ENCODE measurements at places on chromosomes 7 and 10.
A peak's percentile ranks its signal among the peaks of the same experiment; 100 is the strongest.

GRCh38 chr7:117395743-117396142, 31.6 kb downstream of the ASZ1 start:
- DNase-seq: no peak

DNA sequence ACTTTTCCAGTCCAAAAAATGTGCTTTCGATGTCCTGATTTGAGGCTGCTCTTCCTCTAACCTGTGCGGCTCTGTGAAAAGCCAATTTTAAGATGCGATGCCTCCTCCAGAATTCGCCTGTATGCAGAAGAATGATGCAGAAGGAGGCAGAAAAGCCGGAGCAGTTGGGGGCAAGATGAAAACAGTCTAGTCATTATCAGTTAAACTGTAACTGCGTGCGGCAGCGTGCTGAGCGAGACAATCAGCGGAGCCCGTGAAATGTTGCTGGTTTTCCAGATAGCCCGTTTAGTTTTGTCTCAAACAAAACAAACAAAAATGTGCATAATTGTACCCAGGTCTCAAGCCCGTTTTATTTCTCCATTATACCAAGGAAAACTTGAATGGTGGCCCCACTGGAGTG, 137.0 kb upstream of the FGFR2 start:
- no peak for DNase-seq

- peak; percentile 65 for DNase-seq
These were observed 72.6 kb downstream of the PFKFB3 start for GRCh38 chr10:6275022-6275997.

- no peak for DNase-seq
These were observed 28.9 kb upstream of the MRPS33 start for GRCh38 chr7:141043616-141044015.

DNA sequence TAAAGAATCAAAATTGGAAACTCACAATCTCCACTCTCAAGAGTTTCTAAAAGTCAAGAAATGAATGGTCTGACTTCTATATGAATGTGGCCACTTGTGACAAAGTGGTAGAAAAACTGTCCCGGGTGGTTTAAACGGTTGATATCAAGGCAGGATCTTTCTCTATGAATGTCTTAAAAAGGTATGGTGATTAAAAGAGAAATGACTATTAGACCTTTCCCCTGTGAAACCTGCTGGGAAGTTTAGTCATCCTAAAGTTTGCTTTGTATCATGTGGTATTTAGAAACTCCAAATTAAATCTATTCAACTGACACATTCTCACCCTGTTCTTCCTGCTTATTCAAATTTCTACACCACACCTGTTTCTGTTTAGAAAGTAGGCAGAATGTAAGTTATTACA, 492.5 kb downstream of the XPNPEP1 start:
- DNase-seq: no peak

DNA sequence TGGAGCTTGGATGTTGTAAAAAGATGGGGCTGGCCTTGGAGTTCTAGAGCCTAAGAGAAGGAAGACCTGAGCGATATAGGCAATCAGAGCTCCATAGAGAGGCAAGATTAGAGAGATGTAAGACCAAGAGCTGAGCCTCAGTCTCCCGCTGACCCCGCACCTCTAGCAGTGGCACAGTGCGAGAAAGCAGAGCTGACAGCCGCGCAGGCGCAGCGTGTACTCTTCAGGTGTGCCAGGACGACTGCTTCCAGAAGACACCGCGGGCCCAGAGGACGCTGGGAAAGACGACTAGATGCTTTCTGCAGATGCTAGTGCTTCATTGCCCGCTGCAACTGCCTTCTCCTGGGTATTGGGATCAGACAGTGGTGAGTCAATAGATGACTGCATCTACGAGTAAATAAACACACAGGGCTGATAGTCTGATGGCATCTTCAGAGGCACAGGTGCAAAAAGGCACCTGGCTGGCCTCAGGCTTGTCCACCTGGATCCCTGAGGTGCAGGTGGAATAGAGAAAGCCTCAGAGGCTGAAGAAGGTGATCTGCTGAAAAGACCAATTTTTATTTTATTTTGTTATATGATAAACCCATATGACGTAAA, 38.1 kb upstream of the CCDC6 start:
- no peak for DNase-seq

DNA sequence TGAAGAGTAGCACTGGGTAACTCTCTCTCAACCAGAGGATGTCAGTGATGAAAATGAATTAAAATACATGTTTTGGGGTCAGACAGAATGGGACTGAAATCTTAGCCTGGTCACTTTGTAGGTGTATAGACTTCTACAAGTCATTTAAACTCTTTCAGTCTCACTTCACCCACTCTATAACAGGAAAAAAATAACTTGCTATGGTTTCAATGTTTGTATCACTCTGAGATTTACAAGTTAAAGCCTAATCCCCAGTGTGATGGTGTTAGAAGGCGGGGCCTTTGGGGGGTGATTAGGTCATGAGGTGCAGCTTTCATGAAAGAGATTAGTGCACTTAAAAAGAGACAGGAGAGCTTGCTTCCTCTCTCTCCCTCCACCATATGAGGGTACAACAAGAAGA, 134.8 kb downstream of the INHBA start:
- DNase-seq: no peak

GRCh38 chr10:62037166-62037831, 135.8 kb downstream of the ARID5B start:
- no peak for DNase-seq

DNA sequence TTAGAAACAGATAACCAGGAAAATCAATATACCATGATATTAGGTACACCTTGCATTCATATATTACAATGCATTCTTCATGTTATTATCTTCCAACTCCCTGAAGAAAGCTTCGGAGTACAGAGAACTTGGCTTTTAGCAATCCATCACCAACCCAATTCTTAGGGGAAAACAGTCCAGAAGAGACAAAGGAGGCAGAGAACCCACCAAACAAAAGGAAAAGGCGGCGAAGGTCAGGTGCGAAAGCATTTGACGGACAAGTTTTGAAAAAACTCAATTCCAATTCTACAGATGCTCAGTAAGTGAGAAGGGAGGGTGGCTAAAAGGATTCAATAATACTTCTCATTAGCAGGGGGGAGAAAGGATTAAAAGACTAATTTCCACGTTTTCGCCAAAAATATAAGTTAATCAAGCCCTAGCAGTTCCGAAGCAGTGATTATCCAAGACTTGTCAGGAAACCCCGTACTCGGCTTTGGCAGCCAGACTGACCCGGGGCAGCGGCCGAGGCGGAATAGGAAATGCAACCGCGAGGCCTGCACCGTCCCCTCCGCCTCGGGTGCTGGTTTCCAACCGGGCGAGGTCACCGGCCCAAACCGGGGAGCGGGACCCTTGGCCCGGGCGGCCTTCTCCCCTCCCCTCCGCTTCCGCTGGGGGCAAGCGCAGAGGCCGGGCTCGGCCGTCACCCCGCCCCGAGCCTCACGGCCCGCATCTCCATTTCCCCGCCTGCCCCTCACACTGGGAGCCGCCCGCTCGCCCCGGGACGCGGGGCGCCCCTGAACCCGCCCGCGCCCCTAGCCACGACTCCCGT, 747 bp downstream of the GDI2 start:
- peak; percentile 9 for DNase-seq

DNA sequence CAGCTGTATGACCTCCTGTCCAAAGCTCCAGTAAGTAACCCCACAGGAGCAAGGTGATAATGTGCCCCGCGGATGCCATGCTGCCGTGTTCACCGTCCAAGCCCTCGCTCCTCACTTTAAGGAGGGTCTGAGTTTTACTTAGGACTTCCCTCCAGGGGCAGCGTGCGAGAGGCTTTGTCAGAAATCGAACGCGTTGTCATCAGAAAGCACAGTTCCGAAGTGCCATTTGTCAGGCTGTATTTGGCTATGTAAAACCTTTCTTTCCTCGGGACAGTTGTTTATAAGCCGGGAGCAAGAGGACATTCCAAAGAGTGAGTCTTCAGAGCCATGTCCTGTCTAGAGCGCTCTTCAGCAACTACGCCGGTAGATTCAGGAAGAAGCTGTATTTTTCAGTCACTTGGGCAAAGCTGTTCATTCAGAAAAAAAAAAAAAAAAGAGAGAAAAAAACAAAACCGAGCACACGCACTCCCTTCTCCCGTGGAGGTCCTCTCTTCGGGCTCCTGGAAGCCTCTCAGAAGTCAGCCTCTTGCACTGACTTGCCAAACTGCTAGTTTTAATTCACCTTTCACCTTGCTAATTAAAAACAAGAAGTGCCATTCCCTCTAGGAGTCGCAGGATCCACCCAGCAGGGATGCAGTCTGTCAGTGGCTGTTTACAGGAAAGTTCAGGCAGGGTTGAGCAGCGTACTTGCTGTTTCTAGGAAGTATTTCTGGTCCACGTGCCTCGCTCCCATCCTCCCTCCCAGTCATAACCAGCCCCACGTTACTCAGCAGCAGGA, at the start of gene SEMA3E:
TSS of gene SEMA3E (minus strand) at position 676 of the 778 bp plus-strand sequence.
- no peak for DNase-seq

GRCh38 chr10:12509016-12509793, 159.9 kb downstream of the CAMK1D start:
- DNase-seq: no peak

DNA sequence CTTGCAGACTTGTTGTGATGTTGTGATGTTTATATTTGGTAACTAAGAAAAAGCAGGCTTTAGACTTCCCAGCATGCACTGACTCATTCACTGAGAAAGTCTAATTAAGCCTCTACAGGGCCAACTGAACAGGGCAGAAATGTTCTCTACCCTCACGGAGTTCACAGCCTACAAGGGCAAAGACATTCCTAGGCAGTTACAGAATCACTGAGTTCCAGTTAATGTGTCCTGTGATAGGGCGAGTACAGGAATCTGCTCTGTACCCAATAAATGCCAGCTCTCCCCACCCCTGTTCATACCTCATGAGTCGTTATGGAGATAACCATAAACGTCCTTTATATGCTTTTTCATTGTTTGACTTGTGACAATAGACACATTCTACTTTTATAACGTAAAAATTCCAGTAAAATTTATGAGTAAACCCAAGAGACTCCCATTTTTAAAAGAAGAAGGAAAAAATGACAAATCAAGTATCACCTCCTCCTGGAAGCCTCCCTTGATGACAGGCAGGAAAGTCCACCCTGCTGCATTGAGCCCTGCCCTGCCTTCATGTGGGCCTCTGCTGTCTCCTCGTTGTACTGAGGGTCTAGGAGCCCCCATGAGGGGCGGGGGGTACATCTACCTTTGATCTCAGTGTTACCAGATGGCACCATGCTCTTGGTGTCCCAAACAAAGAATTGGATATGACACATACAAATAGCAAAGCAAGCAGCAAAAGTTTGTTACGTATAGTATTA, 14.3 kb downstream of the MUC12 start:
- DNase-seq: no peak

DNA sequence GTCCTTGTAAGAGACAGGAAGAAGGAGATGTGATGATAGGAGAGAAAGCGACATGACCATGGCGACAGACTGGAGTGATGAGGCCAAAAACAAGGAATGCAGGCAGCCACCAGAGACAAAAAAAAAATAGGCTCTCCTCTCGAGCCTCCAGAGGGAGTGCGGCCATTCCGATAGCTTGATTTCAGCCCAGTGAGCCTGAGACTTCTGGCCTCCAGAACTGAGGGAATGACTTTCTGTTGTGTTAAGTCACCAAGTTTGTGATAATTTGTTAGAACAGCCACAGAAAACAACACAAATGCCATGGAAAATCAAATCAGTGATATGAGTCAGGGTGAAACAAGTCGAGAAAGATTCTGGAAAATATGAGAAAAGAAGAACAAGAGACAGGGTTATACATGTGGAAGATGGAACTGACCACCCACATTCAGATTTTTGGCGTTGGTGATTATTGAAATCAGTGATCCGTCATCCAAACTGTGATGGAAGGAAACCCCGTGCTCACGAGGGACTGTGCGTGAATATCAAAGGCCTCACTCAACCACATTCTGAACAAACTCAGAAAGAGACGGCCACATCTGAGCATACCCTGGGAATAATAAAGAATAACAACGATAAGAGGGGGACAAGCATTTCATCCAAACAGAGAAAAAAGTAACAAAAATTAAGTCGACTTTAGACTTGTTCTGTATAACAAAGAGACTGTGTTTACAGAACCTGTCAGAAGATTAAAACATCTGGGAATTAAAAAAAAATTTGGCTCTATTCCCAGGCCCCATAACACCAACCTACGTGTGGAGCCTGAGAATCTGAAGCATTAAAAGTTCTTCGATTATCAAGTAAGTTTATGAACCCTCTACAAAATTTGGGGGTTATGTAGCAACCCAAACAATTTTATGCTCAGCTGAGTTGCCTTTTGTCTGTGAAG, 72.1 kb downstream of the EEPD1 start:
- no peak for DNase-seq

- no peak for DNase-seq
These were observed 30.1 kb downstream of the CRHR2 start for GRCh38 chr7:30652132-30652531.

DNA sequence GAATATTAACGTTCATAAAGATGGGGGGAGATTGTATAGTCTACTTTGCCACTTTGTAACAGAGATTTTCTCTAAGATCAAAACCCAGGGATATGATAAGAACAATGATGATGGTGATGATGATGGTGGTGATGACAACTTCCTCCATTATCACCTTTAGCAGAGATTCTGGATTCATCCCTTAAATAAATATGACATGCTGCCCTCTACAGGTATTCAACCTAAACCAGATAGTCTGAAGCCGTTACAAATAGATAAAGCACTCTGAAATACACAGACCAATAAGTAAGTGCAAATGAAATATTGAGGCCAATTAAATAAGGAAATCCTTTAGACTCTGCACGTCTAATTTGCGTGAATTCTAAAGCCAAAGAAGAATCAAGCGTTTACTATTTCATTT, 211.5 kb downstream of the CREB5 start:
- no peak for DNase-seq

DNA sequence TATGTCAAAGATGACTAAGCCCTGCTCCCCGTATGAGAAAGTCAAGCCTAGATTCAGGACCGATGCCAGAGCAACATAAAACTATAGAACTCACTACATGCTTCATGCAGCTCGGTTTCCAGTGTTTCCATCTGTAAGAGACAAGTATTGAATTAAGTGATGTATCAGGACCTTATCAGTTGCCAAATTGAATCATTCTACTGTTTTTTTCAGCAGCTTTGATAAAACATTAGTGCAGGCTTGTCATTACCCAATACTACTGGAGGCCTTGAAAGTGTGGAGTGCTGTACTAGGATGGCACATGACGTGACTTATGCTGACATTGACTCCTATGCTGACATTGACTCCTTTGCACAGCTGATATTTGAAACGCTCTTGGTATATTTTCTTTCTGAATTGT, 10.8 kb upstream of the NRP1 start:
- no peak for DNase-seq

DNA sequence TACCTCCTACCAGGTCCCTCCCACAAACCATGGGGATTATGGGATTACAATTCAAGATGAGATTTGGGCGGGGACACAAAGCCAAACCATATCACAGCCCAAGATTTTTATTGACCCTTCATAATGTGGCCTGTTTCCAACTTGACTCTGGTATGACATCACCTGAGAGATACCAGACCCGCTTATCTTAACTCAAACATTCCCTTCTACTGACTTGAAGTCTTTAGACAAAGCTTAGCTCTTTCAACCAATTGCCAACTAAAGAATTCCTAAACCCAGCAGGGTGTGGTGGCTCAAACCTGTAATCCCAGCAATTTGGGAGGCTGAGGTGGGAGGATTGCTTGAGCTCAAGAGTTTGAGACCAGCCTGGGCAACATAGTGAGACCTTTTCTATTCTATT, 67.9 kb downstream of the CLRN3 start:
- no peak for DNase-seq
